ENCODE measurements at places on chromosomes 2 and 18. TPM values are rescaled to one million over a fixed set of nuclear protein-coding genes. Genes with fewer than 3 reads are reported as not detected.
A peak's percentile ranks its signal among the peaks of the same experiment; 100 is the strongest.

GRCh38 chr2:232309592-232309991 is 69.0 kb upstream of the ALPP start:
- no peak for DNase-seq

GRCh38 chr2:68698567-68699377 is 35.8 kb upstream of the ARHGAP25 start:
- no peak for DNase-seq

GRCh38 chr2:132680544-132680943 is 10.5 kb upstream of the LYPD1 start:
- no peak for DNase-seq

DNA sequence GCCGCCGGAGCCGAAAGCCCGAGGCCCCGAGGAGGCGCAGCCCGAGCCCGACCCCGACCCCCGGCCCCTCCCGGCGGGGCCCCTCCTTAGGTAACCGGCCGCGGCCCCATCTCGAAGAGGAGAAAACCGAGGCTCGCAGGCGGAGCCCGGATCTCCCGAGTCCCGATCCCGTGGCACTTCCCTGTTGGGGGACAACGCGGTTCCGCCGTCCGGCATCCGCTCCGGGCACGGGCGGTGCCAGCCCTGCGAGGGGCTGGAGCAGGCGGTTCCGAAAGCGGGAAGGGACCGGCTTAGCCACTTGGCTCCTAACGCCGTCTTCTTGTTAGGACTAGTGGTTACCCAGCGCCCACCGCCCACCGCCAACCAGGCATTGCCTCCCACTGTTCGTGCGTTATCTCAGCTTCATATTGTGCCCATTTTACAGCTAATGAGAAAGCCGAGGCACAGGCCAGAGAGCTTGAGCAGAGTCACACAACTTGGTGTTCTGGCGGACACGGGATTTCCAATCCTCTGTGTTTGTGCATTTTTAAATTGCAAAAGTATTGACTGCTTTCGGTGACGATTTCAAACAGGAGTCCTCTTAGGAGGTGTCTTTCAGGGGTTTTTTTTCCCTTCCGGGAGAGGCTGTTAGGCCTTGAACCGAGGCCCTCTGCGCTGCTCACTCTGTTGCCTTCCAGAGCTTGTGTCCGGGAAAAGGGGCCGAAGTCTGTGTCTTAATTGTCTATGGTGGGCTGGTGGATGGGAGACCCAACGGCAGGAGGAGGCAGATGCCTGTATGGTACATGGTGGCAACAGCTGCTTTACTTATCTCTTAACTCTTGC is 562 bp downstream of the CENPA start:
- peak; percentile 8 for DNase-seq

DNA sequence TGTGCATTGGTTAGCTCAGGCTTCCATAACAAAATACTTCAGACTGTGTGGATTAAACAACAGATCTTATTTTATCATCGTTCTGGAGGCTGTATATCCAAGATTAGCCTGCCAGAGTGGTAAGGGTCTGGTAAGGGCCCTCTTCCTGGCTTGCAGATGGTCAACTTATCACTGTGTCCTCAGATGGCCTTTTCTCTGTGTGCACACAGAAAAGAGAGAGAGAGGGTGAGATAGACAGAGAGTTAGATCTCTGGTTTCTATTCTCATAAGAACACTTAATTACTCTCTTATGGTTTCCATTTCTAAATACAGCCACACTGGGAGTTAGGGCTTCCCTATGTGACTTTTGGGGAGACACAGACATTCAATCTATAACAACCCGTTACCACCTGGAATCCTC is 1003.5 kb downstream of the TSN start:
- no peak for DNase-seq

REG3A gene
- not detected for total RNA-seq

BCL11A gene
- 7.2 TPM for total RNA-seq

DNA sequence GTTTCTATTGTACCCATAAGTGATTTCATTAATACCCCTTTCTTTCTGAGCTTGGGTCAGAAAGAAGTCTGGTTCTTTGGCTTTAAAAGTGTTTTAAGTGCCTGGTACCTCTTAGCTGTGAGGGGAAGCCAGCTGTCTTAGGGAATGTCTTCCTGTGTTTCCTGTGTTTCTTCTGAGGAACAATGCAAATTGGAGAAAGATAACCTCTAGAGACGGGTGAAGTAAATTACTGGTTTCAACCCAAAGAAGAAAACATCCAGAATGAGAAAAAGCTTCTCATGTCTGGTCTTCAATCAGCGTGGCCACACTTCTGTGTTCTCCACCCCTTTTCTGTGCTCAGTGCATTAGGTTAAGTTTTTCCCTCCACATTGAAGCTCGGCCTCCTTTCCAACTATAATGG is 10.2 kb upstream of the CHN1 start:
- DNase-seq = no peak

DNA sequence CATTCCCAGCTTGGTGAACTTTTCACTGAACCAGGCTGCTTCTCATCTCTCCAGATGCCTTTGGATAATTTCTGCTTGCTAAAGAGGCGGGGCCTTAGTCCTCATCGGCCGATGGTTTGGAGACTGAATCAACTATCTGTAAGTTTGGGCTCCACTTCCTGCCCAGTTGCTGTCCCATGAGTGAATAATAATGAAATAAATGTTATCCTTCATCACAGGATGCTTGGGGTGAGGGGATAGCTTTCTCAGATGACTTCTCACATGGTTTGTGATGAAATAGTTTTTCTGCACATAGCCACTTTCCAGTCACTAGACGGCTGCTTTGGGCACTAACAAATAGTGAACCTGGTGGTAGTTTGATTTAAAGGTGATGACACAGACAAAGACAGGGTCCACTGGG is 376.6 kb upstream of the TRIB2 start:
- no peak for DNase-seq

- DNase-seq = no peak
Observed at GRCh38 chr2:6073191-6074088, 381.3 kb downstream of the SOX11 start.

DNA sequence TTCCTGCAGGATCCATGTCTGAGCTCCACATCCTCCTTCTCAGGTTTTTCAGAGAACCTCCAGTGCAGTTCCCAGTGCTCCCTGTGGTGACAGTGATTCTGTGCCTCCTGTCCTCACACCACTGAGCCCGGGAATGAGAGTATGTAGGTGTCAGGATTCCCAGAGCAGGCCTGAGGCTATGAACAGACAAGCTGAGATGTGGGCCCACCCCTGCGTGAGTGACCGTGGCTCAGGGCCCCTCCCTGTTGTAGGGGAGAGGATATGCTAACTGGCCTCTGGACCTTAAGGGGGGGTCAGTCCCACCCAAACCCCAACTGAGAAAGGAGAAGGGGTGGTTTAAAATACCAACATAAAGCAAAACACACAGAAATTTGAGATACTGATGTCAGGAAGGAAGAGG is 104.8 kb upstream of the RAB12 start:
- DNase-seq = no peak

GRCh38 chr2:168089200-168089599 is 158.2 kb downstream of the STK39 start:
- DNase-seq = no peak

- DNase-seq = no peak
Observed at GRCh38 chr2:135817466-135817865, 19.5 kb downstream of the LCT start.

- no peak for DNase-seq
Observed at GRCh38 chr2:159592441-159592840, 23.9 kb downstream of the BAZ2B start.

GRCh38 chr2:160608599-160608998 is 115.0 kb upstream of the RBMS1 start:
- DNase-seq = no peak

TFPI gene
- total RNA-seq = 0.42 TPM

DNA sequence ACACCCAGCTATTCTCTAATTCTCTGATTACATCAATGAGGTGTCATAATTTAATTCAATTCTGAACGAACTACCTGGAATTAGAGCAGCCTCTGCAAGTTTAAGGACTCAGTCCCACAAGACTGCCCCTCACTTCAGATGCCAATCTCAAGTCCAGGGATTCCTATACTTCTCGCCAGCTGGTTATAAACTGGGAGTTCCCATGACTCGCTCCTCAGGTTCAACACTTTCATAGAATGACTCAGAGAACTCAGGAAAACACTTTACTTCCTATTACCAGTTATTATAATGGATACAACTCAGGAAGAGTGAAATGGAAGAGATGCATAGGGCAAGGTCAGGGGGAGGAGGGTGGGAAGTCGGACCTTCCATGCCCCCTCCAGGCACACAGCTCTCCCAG is 112.3 kb upstream of the ATP5MC3 start:
- DNase-seq = no peak

CPO gene
- total RNA-seq = not detected

DNA sequence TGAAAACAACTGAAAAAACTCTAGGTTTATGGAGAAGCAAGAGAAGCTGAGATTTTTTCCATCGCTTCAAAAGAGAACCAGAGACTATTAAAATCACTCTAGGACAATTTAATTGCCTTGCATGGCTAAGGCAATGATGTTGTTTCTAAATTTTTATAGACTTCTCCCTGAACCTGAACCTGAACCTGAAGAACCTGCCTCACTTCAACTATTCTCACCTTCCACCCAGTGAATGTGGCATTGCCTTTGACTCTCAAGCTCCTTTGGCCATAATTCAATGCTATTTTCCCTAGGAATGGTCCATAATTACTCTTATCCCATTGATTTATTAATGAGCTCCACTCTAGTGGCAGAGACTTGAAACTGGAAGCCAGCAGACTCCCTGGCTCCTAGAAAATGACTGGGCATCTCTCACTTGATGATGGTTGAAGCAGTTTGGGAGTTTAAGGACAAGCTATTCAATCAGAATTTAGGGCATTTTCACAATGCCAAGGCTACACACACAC is 303.8 kb upstream of the UBE2E3 start:
- DNase-seq = no peak

DNA sequence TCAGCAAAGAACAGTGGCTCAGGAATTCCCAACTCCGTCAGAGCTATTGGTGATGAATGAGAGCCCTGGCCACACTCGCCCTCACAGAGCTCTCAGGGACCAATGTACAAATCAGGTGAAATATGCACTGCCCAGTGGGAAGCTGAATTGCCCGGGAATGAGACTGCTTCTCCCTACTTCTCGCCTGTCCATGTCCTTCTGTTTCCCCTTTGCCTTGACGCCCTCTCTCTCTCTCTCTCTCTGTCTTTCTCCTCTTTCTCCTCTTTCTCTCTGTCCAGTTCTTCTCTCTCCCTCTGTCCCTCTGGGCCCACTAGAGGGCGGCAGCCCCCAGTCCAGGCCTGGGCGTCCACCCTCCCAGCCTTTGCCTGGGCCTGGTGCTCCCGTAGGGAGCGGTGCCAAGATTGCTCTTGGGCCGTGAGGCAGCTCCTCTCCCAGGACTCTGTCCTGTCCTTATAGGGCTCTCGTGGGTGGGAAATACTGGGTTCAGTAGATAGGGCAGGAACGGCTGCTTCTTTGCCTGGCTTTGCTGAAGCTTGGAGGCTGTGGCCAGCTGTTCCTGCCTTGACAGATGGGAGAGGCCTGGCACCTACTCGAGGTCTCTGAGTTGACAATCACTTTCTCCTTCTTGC is 28.4 kb upstream of the PUM2 start:
- DNase-seq = no peak

DNA sequence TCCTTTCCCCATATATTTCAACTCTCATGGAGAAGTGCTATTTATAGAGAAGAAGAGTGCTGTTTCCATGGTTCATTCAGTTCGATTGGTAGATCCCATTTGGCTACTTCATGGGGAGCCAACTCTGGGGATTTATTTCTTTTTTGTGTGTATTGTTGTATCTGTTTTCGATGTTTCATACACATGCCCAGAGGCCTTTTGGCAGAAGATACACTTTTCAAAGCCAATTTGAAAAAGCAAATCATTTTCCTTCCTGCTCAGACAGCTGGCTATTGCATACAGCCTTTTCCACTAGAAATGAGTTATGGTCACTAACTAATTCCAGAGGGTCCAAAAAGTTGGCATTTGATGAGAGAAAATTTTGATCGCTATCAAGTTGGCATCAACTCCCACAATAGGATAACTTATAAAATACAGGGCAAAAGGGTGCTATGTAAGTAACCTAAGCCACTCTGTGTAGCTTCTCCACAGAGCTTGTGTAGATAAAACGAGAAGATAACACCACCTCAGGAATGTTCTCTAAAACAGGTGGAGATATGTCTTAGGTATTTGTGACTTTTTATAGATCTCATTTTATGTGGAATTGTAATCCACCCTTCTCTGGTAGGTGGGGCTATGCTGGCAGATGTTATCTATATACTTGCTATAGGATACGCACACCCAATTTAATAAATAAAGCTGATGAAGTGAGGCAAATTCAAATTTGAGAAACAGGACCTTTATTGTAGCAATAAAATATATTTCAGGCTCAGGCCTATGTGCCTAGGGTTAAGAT is 798.5 kb downstream of the SATB2 start:
- no peak for DNase-seq

GRCh38 chr18:34627137-34627920 is 82.8 kb upstream of the DTNA start:
- DNase-seq = no peak

- DNase-seq = no peak
Observed at GRCh38 chr18:58911241-58911640, 46.6 kb downstream of the ZNF532 start.

DNA sequence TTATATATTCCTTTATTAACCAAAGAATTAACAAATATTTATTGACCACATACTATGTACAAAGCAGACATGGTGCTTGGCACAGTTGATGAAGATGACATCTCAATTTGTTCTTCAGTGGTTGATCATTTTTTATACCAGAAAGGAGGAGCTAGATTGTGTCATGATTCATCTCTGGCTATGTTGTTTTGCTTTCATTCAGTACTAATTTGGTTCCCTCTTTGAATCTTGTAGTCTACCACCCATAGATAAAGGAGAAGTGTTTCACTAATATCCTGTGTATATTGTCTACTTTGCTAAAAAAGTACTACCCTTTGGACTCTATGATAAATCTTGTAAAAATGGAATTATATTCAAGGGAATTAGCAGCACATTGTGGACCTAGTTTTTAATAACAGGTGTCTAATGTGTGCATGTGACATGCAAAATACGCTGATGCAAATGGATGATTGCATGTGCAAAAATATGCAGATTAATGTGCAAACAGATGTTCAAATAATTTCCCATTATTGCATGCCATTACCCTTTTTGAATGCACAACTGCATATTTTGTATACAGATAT is 313.2 kb upstream of the ZEB2 start:
- DNase-seq = no peak

GRCh38 chr2:55585451-55586080 is 31.9 kb downstream of the PPP4R3B start:
- peak; percentile 55 for DNase-seq

FAM110C gene
- total RNA-seq = 10.6 TPM

- no peak for DNase-seq
Observed at GRCh38 chr2:164777847-164778461, 63.7 kb downstream of the COBLL1 start.

CHRNG gene
- total RNA-seq = not detected

- no peak for DNase-seq
Observed at GRCh38 chr2:134499307-134499926, 219.4 kb downstream of the TMEM163 start.

GRCh38 chr2:240109386-240109785 is 26.7 kb downstream of the COPS9 start:
- DNase-seq = no peak
